Stromal cell of bone marrow (primary cell): ENCODE measurements at places on chromosomes 4 and X.

GRCh38 chr4:85474356-85474755 is 594 bp upstream of the ARHGAP24 start:
- no peak for DNase-seq

DNA sequence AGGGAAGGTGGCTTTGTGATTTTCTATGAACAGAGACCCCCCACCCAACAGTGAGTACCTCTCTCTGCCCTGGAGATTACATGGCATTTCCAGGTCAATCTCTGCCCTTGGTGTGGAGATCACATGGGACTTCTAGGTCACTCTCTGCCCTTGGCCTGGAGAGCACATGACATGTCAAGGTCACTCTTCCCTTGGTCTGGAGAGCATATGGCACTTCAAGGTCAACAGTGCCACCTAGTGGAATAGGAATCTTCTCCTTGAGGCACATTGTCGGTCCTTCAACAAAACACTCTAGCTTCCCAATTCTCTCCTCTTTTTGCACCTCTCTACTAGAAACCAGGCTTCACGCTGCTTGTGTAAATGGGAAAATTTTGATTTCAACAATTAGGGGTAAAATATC is 66.2 kb upstream of the TACR3 start:
- no peak for DNase-seq

DNA sequence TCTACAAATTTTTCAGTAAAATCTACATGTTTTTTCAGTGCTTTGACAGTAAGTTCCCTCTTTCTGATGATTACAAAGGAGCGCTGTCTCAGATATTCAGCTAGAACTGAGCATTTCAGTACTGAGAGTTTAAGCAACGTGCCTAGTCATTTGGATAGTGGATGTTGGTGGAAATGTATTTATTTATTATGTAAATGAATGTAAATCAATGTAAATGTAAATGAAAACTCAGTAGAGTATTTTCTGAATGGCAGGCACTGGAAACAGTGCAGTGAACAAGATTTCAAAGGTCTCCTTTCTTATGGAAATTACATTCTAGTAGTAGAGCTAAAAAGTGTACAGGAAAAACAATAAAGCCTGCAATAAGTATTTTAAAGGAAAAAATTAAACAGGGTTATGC is 370.2 kb upstream of the SPANXN4 start:
- DNase-seq: no peak

- DNase-seq: no peak
Measured at GRCh38 chr4:88187766-88188165, 29.3 kb upstream of the ABCG2 start.

DNA sequence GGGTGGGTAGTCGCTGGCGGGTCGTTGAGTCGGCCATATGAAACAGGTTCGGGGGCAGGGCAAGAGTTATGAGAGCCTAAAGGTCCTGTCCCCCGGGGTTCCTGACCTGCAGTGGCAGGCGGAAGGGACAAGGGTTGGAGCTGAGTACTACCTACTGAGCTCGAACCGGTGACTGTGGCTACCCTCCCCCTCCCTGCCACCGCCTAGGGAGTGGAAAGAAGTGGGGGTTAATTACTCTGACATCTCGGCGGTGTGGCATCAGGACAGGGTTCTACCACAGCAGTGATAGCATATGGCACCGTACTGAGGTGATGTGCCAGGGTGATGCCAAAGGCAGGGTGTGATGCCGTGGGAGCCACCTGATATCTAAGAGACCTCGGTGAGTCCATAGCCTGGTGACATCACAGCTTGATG is 307 bp downstream of the ATG4A start:
- DNase-seq: no peak

DNA sequence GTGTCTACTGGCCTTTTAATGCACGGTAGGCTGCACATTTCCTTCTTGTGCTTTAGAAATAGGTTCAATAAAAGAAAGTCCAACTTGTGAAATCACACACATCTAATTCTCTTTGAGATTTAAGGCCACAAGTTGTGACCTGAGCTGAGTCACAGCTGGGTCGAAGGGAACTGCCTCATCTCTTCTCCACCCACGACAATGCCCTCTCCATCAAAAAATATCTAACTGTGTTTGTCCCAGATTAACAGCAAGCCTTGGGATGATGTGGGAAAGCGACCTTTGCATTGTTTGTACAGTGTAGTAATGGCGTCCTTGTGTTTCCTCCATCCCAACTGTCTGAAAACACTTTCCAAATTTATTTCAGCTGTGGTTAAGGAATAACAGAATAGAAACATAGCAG is 168.9 kb downstream of the AMELX start:
- DNase-seq: no peak

DNA sequence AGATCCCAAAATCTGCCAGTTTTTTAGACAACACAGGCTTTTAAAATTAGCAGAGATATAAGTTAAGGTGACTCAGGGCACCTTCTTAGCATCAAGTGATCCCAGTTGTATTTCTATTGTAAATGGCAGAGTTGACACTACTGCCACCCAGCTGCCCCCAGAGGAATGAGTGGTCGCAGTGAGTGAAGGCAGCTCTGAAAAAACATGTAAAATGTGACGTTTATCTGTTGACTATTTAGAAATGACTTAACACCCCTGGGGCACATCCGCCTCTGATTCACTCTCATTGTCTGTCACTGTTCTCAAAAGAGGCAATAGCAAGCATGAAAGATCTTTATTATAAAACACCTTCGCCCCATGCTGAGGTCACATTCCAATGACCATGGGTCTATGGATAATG is 592.4 kb downstream of the ACTRT1 start:
- no peak for DNase-seq
